Fibroblast of lung (primary cell): ENCODE measurements at places on chromosomes 4 and X. TPM values are rescaled to one million over a fixed set of nuclear protein-coding genes. Genes with fewer than 3 reads are reported as not detected.

- DNase-seq, result no peak
- H3K36me3 ChIP-seq, result no peaks in the 10 kb centered on the region
- no peak overlapping the region for H3K4me3 ChIP-seq
Measured at GRCh38 chr4:36303426-36304137, 22.2 kb downstream of the DTHD1 start.

The ZNF674 gene
- 6.9 and 8.3 TPM in 2 replicates for total RNA-seq

DNA sequence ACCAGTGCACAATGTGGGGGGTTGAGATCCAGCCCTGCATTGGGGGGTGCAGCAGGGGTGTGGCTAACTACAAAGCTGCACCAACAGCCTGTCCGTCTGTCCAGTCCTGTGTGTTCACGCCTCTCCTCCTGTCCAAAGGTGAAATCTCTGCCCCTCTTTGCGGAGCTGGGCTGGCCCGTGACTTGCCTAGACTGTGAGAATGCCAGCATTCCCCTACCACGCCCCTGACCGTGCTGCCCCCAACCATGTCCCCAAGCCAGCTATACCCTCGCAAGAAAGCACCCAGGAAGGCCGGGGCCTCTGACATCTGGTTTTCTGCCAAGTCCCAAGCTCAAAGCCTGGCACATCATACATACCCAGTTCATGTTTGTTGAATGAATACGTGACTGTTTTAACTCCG lies 19.2 kb downstream of the ZFYVE28 start:
- peaks cover 3% of the 10 kb centered on the region for H3K4me1 ChIP-seq
- H3K4me3 ChIP-seq, result no peak overlapping the region
- H3K36me3 ChIP-seq, result no peaks in the 10 kb centered on the region

The SPANXD gene
- not detected in 2 replicates for total RNA-seq

DNA sequence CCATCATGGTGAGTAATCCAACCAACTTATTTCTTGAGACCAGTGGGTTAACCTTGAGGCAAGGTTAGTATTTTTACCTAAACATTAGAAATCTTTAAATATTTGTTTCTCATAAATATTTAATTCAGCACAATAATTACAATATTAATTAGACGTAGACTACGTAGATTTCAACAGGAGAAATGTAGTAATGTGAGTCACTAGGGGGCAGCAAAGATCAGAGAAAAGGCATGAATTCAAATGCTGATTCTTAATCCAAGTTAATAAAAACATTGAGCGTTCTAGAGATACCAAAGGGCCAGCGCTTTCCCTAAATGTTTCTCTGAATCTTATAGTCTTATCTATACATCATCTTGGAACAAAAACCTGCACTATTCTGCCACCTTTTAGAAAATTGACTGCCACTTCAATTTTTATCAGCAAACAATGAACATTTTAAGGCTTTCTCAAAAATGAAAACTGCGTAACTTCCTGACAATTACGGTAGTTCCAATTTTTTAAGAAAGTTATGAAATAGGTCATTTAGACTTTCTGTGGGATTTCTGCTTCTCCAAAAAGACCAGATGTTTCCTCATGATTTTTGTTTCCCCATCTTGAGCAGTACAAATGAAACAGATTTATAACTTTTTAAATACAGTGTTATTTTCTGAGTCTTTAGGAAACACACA lies 180.7 kb downstream of the GASK1B start:
- H3K4me1 ChIP-seq, result peaks cover 2% of the 10 kb centered on the region
- H3K27me3 ChIP-seq, result no peaks in the 10 kb centered on the region
- DNase-seq, result peak; percentile 62
- no peak overlapping the region for H3K27ac ChIP-seq
- no peaks in the 10 kb centered on the region for H3K36me3 ChIP-seq

DNA sequence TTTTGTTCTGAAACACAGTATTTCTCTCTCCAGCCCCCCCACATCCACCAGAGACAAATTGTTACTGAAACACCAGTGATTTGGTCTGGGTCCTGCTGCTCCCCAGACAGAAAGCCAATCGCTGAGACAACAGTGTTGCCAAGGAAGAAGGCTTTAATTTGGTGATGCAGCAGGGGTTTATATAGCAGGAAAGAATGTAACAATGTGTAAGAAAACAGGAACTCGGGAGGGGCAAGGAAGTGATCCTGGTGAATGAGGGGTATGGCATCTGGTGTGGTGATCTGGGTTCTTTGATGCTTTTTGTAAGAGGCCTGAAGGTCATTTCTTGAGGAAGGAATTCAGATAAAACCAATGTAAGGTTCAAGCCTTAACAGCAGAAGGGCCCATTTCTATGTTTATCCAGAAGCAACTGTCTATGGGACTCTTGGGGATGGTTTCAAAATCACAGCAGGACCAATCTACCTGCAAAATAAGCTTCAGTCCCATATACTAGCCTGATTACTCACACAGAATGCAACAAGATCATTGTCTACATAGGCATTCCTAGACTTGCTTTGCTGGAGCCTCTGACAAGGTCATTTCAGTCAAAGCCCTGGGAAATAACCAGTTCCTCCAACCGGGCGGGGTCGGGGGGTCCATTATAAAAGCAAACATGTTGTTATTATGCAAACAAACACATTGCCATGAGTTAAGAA lies 445.2 kb upstream of the ZFP42 start:
- no peaks in the 10 kb centered on the region for H3K36me3 ChIP-seq
- H3K27ac ChIP-seq, result no peak overlapping the region
- H3K4me1 ChIP-seq, result no peaks in the 10 kb centered on the region
- peak; percentile 21 for DNase-seq

The CDKL2 gene
- total RNA-seq, result 1.8 and 2.3 TPM in 2 replicates

- no peak overlapping the region for H3K27ac ChIP-seq
- peak; percentile 83 for DNase-seq
- H3K27me3 ChIP-seq, result no peaks in the 10 kb centered on the region
- H3K4me1 ChIP-seq, result peaks cover 7% of the 10 kb centered on the region
- H3K36me3 ChIP-seq, result no peaks in the 10 kb centered on the region
Measured at GRCh38 chr4:168449719-168450452, 30.4 kb downstream of the DDX60L start.

- no peak overlapping the region for H3K4me3 ChIP-seq
- no peak for DNase-seq
- H3K27me3 ChIP-seq, result no peaks in the 10 kb centered on the region
- H3K27ac ChIP-seq, result no peak overlapping the region
Measured at GRCh38 chr4:116118221-116118620, 967.2 kb downstream of the TRAM1L1 start.

- no peaks in the 10 kb centered on the region for H3K27me3 ChIP-seq
- peak overlapping the region; percentile 74 for H3K27ac ChIP-seq
- H3K4me3 ChIP-seq, result no peak overlapping the region
- peak; percentile 34 for DNase-seq
- peaks cover 10% of the 10 kb centered on the region for H3K4me1 ChIP-seq
Measured at GRCh38 chr4:54784161-54784671, 126.5 kb downstream of the KIT start.

DNA sequence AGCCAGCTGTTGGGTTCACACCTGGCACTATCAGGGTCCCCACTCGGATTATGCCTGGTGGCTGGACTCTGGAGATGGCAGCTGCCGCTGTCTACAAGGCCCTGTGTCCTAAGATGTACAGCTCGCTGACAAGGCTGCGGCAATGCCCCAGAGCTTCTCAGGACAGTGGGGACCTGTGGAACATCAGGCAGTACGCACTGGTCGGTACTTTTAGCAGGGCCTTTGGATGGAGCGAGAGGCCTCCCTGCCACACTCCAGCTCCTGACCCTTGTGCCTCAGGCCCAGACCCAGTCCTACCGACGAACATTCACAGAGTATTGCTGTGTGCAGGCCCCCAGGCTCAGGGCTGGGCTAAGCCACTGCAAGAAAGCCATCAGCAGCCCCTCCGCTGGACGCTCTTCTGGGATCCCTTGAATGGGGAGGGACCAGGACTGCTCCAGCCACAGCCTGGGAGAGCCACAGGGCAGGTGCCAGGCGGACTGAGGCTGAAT lies 45.7 kb upstream of the HMX1 start:
- no peaks in the 10 kb centered on the region for H3K4me1 ChIP-seq
- H3K27ac ChIP-seq, result no peak overlapping the region
- H3K4me3 ChIP-seq, result no peak overlapping the region

The LONRF3 gene
- 0.33 and 0.51 TPM in 2 replicates for total RNA-seq

The ARHGEF38 gene
- total RNA-seq, result not detected in 2 replicates

GRCh38 chrX:129761596-129761995 lies 18.2 kb upstream of the SASH3 start:
- no peaks in the 10 kb centered on the region for H3K36me3 ChIP-seq
- DNase-seq, result no peak
- H3K27me3 ChIP-seq, result no peaks in the 10 kb centered on the region
- H3K4me3 ChIP-seq, result no peak overlapping the region

The ATP2B3 gene
- not detected in 2 replicates for total RNA-seq

DNA sequence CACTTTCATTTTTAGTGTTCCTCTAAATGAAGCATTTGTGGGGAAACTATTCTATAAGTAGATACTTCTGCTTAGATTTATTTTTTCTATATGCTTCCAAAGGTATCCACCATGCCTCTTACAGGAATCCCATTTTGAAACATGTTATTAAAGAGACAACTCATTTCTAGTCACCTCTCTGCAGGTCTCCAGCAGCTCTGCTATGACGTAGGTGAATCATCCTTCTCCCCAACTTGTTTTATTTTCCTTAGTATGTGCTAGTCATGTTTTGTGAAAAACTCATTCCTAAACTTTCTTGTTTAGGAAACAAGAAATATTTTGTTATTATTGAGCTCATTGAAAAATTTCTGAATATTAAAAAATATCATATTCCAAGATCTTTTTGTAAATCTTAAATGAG lies 12.8 kb downstream of the CXCL8 start:
- H3K4me3 ChIP-seq, result no peak overlapping the region
- H3K27ac ChIP-seq, result no peak overlapping the region
- H3K27me3 ChIP-seq, result no peaks in the 10 kb centered on the region
- H3K36me3 ChIP-seq, result no peaks in the 10 kb centered on the region
- no peaks in the 10 kb centered on the region for H3K4me1 ChIP-seq

DNA sequence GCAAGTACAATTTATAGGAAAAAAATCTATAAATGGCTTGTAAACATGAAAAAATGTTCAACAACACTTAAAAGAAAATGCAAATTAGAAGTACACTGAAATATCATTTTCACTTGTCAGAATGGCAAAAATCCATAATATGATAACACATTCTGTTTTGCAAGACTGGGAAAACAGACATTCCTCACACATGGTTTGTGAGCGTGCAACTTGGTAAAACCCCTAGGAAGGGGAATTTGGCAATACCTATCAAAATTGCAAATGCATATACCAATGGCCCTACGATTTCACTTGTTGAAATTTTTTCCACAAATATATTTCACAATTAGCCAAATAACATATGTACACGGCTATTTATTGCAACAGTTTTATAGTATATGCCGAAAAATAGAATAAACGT lies 31.4 kb downstream of the TBC1D9 start:
- H3K4me3 ChIP-seq, result no peak overlapping the region
- no peaks in the 10 kb centered on the region for H3K27me3 ChIP-seq
- peaks cover 4% of the 10 kb centered on the region for H3K4me1 ChIP-seq
- no peak overlapping the region for H3K27ac ChIP-seq
